Activated CD4-positive, alpha-beta T cell treated with anti-CD3 and anti-CD28 coated beads, Interleukin-2, Interleukin-6, amounts not matched to agents 100 ng/mL and 50 ng/mL, durations not matched to agents 16 hours and 8 hours (primary cell): ENCODE measurements at places on chromosomes 1 and 21.
A peak's percentile ranks its signal among the peaks of the same experiment; 100 is the strongest.

DNA sequence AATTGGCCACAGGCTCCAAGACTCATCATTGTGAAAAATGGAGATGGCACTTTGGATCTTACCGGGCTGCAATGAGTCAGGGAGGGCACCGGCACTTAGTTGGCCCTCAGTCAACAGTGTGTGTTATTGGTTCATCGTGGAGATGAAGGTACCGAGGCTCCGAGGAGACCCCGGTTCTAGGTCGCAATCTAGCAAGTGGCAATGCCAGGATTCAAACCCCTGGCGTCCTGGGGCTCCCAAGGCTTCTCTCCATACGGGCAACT, 49.0 kb upstream of the ACOT11 start:
- DNase-seq, result no peak

GRCh38 chr21:35349376-35350080, 300.4 kb upstream of the RUNX1 start:
- no peak for DNase-seq

GRCh38 chr1:177035586-177035985, 128.9 kb downstream of the ASTN1 start:
- DNase-seq, result no peak

DNA sequence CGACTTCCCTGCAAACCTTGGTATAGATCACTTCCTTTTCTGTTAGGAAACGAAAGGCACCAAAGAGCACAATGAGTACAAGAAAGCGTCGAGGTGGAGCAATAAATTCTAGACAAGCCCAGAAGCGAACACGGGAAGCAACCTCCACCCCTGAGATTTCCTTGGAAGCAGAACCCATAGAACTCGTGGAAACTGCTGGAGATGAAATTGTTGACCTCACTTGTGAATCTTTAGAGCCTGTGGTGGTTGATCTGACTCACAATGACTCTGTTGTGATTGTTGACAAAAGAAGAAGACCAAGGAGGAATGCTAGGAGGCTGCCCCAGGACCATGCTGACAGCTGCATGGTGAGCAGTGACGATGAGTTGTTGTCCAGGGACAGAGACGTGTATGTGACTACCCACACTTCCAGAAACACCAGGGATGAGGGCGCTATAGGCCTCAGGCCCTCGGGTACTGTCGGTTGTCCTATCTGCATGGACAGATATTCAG, 18.5 kb downstream of the FAM89A start:
- no peak for DNase-seq

DNA sequence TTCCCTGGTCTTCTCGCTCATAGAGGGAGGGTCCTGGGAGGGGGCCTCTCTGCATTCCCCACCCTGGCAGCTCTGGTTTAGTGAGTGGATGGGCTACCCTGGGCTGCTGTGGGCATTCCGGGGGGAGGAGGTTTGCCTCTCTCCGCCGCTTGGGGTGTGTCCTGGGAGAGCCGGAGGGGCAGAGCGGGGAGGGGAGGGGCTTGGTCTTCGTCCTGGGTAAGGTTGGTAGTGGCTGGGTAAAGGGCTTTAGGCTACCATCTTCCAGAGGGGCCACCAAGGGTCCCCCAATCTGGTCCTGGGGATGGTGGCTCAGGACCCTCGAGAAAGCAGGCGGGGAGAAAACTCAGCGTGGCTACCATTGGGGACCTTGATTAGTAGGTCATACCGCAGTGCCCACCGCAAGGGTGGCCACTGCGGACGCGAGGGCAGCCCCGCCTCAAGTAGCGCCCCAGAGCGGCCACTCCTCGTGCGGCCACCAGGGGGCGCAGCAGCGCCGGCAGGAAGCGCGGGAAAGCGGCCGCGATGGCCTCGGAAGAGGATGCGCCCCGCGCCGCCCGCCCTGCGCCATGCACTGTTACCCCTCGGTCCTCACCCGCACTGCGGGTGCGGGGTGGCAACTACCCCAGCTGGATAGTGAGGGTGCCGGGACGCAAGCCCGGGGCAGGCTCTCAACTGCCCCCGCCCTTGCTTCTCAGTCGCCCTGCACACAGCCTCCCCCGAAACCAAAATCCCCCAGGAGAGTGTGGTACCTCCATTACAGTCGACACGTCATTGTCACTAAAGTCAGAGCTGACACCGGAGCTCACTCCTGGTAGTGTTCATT, 44.1 kb upstream of the SLC25A33 start:
- DNase-seq, result peak; percentile 79

- DNase-seq, result no peak
Observed at GRCh38 chr1:47407481-47407880, 8.6 kb upstream of the FOXE3 start.

DNA sequence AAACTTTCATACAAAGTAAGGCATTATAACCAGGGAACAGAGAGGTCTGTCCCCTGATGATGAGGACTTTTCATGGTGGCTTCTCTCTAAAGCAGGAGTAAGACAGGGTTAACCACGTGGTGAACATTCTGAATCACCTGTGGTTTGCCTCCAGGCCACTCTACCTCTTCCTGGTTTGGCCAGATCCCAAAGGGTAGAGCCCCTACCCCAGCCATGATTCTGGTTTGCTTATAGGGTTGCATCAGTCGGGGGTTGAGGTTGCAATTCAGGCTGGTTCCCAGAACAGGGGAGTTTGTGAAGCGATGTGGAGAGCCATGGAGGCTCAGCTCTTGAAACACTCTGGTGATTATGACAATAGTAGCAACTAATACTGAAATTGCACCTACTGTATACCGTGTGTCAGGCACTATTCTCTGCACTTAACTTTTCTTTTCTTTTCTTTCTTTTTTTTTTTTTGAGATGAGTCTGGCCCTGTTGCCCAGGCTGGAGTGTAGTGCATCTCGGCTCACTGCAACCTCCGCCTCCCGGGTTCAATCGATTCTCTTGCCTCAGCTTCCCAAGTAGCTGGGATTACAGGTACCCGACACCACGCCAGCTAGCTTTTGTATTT, 8.3 kb downstream of the CNR2 start:
- peak; percentile 87 for DNase-seq

DNA sequence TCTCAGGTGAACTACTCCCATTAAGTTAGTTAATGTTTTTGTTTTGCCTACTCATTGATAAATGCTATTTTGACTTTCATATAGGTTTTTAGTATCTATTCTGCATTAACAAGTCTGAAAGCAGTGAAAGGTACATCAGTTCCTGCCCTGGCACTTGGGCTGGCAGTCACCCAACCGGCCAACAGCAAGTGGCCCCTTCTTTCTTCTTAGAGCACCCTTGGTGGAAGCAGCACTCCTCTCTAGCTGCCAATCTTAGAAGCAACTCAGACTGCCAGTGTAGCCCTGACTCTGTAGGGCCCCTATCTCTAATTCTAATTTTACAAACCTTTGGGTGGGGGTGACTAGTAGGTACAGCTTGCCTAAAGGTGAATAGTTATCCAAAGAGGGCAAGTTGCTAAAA, 155.7 kb downstream of the FGGY start:
- DNase-seq, result no peak

GRCh38 chr1:42008264-42008663, 89.5 kb upstream of the HIVEP3 start:
- no peak for DNase-seq

DNA sequence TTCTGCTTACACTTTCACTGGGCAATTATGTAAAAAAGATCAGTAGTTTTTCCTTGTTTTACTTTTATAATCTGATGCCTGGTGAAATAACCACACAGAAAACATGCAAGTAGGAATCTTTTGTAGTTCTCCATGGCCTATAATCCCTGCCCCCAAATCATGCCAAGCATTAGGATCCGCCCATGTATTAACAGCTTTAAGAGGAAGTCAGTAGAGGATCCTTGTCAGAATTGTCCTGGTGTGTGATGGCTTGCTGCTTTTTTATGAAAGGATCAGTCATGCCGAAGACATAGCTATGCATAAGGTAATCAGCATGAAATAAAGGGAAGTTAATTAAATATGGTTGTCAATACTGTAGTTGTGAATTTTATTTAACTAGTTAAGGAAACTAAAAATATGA, 20.0 kb downstream of the ADGRL2 start:
- DNase-seq, result no peak

- no peak for DNase-seq
Observed at GRCh38 chr1:66478116-66478515, 55.8 kb upstream of the SGIP1 start.

- DNase-seq, result no peak
Observed at GRCh38 chr1:236893626-236894545, 98.8 kb downstream of the MTR start.

GRCh38 chr1:39346872-39347271, 142.4 kb downstream of the MACF1 start:
- no peak for DNase-seq

GRCh38 chr1:227789084-227790033, 26.1 kb upstream of the PRSS38 start:
- DNase-seq, result no peak

GRCh38 chr1:197559244-197559643, 216.0 kb downstream of the DENND1B start:
- no peak for DNase-seq

DNA sequence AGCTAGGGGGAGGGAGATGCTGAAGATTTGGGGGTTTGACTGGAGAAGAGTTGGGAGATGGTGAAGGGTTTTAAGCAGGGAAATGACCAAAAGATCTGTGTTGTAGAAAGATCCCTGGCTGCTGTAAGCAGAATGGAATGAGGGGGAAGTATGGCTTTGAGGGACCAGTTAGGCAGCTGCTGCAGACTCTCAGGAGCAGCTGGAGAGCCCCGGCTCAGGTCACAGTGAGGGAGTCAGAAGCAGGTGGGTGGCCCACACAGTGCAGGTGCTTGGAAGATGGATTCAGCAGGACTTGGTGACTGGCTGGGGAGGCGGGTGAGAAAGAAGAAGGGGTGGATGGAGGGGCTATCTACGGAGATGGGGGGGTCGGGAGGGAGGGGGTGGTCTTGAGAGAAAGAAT, 35.7 kb downstream of the EDN2 start:
- DNase-seq, result no peak

- no peak for DNase-seq
Observed at GRCh38 chr1:83942914-83943313, 56.0 kb downstream of the TTLL7 start.

GRCh38 chr1:50974618-50974935, 4.5 kb downstream of the CDKN2C start:
- DNase-seq, result no peak

- no peak for DNase-seq
Observed at GRCh38 chr21:37565530-37566223, 199.1 kb downstream of the DYRK1A start.

- no peak for DNase-seq
Observed at GRCh38 chr1:22471078-22471477, 19.4 kb downstream of the ZBTB40 start.

DNA sequence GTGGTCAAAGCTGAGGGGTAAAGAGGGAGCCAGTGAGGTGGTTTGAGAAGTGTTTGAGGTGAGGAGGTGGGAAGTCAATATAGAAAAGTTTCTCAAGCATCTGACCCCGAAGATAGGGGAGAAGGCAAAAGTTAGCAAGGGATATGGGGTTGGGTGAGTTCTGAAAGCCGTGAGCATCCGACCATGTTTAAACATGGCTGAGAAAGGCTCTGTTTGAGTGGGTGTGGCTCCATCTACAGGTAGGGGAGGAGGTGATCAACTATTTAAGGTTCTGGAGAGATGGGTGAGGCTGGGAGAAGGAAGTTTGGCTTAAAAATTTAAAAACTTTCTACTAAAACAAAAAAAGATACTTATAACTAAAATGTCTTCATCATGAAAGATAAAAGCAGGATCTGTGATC, 273.8 kb downstream of the KCNJ6 start:
- DNase-seq, result peak; percentile 47

DNA sequence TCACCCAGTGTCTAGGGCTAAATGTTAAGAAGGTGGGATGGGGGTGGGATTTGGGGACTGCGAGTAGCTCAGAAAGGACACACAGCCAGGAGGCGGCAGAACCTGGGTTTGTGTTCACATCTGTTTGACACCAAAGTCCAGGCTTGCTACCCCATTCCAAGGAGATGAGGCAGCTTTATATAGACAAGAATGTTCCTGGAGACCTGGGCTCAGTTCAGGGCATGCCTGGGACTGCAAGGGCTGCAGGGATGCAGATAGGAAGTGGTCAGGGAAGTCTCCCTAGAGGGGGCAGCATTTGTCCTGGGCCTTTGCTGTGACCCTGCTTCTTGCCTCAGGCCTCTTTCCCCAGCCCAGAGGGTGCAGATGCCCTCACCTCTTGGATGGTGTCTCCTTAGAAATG, 16.3 kb downstream of the PADI3 start:
- no peak for DNase-seq

GRCh38 chr1:206713910-206714312, 29.2 kb downstream of the MAPKAPK2 start:
- no peak for DNase-seq

DNA sequence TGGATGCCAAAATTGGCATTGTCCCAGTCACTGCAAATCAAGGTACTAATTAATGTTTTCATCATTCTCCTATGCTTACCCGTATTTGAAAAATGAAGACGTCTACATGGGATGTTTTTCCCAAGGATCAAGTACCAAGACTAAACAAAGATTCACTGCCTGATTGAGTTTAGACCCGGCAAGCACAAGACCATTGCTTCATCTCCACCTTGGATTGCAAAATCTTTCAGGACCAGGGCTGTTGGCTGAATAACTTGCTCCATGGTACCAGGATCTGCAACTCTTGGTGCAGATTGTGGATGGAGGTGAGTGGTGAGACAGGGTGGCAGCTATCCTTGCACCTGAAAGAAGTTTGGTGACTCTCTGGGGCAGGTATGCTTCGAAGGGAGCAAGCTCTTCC, 122.5 kb upstream of the ETS2 start:
- DNase-seq, result no peak

DNA sequence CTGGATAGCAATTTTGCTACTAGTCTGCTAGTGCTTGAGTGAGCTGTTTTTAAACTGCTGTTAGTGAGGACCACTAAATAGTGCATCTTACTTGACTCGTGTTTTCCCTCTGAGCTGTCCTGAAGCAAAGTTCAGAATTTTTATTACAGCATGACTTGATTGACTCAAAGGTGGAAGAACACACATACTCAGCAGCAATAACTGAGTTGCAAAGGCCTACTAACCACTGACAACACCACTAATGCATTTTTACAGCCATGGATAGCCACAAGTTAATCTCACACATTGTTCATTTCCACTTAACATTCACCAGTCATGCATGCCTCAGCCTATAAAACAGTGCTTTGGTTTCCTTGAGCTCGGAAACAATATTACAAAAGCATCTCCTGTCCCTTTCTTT, 148.7 kb downstream of the RUNX1 start:
- DNase-seq, result no peak

- DNase-seq, result no peak
Observed at GRCh38 chr21:29187944-29188343, 57.5 kb downstream of the MAP3K7CL start.

- no peak for DNase-seq
Observed at GRCh38 chr1:232813760-232814159, 8.5 kb downstream of the MAP10 start.

DNA sequence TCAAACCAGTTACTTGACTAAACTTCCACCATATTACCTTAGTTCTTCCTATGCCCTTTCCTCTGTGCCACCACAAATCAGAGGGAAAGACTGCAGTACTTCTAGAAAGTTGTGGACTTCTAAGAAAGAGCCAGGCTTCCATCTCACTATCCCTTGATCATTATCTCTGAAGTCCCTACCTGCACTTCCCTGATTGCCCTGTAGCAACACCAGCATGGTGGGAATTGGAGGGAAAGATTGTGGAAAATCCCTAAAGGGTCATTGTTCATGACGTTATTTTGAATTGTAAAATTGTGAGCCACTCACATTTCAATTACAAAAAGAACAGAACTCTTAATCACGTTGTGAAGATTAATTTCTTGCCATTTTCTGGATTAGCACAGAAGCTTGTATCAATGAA, 23.4 kb upstream of the KIAA1614 start:
- no peak for DNase-seq
